ENCODE measurements at places on chromosomes 12 and 14. TPM values are rescaled to one million over a fixed set of nuclear protein-coding genes. Genes with fewer than 3 reads are reported as not detected.

KIF26A gene
- 1.6 TPM for total RNA-seq

MOAP1 gene
- total RNA-seq, result 39.0 TPM

SRRM4 gene
- total RNA-seq, result 0.11 TPM

TMEM233 gene
- 0.18 TPM for total RNA-seq

MSI1 gene
- total RNA-seq, result 1.7 TPM

CPM gene
- 68.4 TPM for total RNA-seq

CD4 gene
- total RNA-seq, result 8.6 TPM

PMCH gene
- not detected for total RNA-seq

NEUROD4 gene
- 0.11 TPM for total RNA-seq

LRP6 gene
- total RNA-seq, result 23.0 TPM

- no peak for DNase-seq
Observed at GRCh38 chr14:56004786-56005185, 113.4 kb upstream of the PELI2 start.

DNA sequence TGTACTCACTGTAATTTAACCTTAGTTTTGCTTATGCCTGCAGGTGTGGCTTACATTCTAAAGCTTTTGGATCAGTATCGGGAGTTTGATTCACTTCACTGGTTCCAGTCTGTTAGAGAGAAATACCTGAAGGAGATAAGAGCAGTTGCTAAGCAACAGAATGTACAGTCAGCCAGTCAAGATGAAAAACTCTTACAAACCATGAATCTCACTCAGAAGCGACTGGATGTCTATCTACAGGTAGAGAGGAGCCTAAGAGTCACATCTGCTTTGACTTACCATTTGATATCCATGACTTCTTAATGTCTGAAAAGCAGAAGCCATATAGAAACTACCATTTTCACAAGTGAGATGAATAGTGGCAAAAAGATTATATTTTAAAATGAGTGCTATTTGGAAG lies 56.5 kb downstream of the WASHC4 start:
- DNase-seq, result no peak

GRCh38 chr14:41604721-41605531 lies 1.8 kb upstream of the LRFN5 start:
- DNase-seq, result no peak

DNA sequence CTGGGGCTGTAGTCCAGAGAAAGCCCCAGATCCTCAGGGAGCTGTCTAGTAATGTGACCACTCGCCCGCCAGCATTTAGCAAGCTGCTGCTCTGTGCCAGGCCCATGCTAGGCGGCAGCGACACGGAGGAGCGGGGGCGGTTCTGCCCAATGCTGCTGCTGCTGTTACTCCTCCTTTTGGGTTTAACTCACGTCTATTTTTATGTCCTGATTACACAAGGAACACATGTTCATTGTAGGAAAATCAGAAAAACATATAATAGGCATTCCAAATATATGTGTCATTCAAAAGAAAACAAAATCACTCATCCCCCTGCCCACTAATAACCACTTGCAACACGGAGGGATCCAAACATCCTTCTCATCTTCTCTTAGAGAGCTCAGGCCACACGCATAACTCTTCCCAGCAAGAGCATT lies 30.4 kb downstream of the CCDC92 start:
- DNase-seq, result no peak

GRCh38 chr12:94550964-94551363 lies 91.3 kb upstream of the CEP83 start:
- DNase-seq, result no peak

DNA sequence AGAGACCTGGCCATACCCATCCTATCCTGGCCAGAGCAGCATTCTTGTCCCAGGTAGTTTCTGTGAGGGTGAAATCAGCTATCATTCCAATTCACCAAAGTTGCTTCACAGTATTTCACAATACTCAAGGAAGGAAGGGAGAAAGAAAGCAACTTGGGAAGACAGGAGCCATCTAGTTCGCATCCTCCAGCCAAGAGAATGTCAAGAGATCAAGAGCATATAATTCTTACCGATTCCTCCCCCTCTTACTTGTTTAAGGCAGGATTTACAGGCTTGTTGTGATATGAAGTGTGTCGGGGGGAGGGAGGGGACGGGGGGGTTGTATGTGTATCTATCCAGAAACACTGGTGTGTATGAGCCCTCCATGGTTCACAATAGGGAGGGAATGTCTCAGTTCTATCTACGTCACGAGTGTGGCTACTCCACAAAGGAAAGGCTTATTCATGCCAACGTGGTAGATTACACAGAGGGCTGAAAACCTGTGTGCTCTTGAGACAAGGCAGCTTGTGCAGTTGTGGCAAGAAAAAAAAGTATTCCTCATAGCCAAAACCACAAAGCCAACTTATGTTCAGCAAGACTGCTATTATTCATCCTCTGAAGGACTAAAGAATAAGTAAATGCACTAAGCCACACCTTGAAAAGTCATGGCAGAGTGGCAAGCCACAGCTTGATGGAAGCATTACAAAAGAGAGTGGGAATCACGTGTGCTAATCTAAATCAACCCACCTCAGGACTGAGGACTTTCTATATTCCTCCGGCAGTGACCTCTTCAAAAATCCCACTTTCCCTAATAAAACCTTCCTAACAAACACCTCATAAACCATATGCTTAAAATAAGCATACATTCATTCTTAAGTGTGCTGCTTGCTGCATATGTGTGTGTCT lies 35.0 kb downstream of the CORO1C start:
- DNase-seq, result peak; percentile 60

DNA sequence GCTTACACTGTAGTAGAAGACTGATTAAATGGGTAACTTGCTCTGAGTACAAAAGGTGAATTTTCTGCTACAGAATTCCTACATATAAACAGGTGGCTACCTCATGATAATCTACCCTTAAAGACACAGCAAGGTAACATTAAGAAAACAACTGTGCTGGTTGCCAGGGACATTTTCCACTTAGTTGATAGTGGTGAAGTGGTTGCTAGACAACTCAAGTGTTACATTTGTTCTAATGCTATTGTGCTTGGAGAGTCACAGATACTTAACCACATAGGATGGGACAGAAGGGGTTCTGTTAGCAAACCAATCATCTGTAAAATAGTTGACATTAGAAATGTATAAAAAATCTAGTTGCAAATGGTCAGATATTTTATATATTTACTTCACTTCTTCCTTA lies 870.3 kb upstream of the SEL1L start:
- DNase-seq, result no peak

- DNase-seq, result no peak
Observed at GRCh38 chr12:91364471-91365184, 182.0 kb upstream of the DCN start.

DNA sequence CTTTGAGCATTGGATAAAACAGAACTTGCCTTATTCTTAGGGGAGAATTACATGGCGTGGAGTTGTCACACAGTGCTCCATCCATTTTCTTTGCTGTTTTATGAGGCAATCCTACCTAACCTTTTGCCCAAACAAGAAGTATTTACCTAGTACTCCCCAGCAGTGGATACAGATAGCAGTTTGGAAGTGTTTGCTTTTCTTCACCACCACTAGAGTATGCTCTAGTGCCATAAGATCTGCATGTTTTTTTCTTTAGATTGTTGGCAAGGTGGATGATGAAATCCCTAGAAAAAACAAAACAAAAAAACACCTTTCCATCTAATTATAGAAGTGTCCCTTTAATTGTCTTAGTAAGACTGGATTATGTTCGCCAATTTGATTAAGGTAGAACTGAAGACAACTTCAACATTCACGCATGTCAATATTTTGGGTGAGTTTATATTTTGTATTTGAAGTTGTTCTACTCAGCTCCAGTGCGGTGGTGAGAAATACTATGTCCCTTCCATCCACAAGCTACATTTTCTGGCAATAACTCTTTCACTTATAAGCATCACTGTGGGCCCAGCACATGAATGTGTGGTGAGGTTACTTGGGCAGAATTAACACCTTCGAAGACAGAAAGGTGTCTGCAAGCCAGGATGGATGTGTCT lies 23.6 kb upstream of the TMEM260 start:
- DNase-seq, result no peak

DNA sequence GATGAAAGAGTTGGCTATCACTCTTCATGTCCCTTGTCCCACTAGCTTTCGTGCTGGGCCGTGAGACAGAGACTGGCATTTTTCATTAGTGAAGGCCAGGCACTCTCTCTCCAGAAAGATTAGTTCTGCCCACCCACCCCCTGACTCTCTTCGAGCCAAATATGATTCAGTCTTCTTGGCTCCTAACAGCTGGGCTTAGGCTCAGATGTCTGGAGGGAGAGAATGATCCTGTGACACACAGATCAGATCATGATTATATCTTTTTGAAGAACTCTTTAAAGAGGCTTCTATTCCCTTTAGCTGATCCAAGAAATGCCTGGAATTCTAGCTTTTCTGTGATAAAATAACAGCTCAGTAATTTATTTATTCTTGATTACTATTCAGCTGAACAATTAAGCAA lies 5.2 kb upstream of the GNG2 start:
- no peak for DNase-seq

DNA sequence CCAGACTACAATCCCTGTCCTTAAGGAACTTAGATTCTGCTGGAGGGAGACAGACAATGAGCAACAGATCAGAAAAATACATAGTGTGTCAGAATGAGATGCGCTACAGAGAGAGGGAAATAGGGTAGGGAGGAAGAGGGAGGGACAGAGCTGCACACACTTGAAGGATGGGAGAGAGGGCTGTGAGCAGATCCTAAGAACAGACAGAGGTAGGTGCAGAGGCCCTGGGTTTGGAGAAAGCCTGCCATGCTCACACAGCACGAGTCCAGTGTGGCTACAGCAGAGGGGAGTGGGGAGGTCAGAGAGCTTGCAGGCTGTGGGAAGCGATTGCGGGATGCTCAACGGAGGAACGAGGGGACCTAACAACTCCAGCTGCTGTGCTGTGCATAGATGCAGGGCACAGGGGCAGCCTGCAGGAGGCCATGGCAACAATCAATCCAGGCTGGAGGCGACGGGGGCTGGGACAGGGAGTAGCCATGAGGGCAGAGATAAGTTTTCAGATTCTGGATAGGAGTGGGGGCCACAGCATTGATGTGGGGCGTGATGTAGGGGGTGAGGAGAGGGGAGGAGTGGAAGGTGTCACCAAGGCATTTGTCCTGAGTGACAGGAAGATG lies 20.7 kb downstream of the FAIM2 start:
- DNase-seq, result no peak

DNA sequence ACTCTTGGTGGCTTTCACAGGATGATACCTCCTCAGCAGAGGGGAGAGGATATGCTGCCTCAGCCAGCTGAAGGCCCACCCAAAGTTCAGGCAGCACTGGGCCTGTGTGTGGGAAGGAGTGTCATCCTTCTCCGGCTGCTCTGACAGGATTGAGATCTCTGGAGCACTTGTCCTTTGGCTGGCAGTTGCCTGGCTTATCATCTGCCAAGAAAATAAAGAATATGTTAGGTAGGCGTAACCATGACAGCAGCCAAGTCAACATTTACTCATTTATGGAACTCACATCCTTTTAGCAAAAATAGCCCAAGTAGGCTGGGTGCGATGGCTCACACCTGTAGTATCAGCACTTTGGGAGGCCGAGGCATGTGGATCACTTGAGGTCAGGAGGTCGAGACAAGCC lies 68.5 kb downstream of the PPFIBP1 start:
- DNase-seq, result peak; percentile 70

DNA sequence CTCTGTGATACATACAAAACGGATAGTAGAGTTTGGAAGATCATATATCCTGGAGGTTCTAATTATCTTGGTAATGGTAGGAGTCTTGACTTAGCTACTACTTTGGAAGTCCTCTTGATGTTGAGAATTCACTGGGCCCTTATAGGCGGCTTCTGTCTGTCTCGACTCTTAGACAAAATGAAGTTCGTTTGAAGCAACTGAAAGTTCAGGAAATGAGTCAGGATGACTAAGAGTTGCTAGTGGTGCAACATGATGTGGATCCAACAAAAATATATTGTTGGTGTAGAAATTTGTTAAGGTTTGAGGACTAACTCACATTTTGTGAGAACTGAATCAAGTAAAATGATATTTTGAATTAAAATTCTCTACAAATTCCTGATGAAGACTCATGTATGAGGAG lies 272.7 kb downstream of the AEBP2 start:
- DNase-seq, result no peak

DNA sequence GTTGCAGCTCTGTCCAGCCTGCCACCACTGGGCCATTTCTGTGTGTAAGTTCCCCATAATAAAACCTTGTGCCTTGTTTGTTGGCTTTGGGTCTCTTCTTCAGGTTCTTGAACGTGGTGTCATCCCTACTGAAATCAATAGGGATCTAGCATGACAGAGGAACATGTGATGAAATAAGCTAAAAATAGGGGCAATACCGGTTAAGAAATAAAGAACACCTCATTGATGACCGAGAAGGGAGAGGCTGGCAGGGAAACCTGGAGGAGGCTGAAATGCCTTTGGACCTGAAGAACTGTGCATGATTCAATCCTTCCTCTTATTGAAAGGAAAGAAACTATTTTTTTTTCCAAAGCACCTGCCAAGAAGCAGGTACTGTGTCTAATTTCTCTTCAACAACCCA lies 172.3 kb downstream of the PPM1H start:
- DNase-seq, result no peak

- DNase-seq, result no peak
Observed at GRCh38 chr12:82981150-82981549, 294.4 kb downstream of the TMTC2 start.

DNA sequence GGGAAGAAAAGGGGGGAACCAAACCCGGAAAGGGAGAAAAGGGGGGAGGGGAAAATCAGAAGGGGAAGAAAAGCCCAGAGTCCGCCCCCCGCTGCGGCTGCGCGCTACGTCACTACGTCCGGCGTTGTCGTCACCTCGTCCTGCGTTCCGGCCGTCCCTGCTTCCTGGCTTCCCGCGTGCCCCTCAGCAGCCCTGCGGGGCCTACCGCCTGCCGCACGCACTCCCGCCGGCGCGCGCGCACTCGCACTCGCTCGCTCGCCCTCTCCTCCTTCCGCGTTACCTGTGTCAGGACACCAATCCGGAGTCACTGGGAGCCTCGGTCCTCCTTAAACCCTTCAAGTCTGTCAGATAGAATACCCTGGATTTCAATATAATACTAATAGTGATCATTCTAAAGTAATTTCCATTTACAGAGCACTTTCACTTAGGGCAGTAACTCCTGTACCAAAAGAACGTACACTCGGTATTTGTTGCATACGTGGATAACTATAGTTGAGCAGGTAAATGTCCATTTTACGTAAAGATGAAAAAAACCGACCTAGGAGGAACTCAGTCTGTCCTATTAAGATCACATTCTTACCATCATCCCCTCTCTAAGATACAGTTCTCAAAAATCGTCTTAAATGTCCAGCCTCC lies at the start of gene R3HDM2:
TSS of gene R3HDM2 (minus strand) at position 113 of the 636 bp plus-strand sequence. CDS start 120,615 bp downstream, outside the sequence.
- DNase-seq, result peak; percentile 95
